Stimulated activated CD4-positive, alpha-beta T cell treated with anti-CD3 and anti-CD28 coated beads, Interleukin-4, amount 100 ng/mL, for 48 hours (primary cell): ENCODE measurements at places on chromosomes 11 and 22.

GRCh38 chr11:63939397-63939891 lies 642 bp downstream of the NAA40 start:
- DNase-seq, result no peak

- no peak for DNase-seq
Observed at GRCh38 chr22:47032091-47032943, 269.9 kb downstream of the TBC1D22A start.

DNA sequence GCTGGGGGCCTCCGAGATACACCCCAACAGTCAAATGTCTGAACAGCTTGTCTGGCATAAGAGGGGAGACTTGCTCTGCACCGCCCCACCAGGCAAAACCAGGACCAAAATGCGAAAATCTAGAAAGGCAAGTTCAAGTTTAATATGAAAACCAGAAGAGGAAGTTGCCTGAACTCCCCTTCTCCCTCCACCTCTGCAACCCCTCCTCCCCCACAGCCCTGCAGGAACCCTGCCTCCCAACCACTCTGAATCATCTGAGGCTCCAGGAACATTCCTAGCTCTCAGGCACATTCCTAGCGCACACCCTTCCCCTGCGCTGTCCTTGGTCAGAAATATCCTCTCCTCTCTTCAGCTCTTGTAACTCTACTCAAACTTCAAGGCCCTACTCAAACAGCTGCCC lies 36.7 kb downstream of the ISX start:
- no peak for DNase-seq

DNA sequence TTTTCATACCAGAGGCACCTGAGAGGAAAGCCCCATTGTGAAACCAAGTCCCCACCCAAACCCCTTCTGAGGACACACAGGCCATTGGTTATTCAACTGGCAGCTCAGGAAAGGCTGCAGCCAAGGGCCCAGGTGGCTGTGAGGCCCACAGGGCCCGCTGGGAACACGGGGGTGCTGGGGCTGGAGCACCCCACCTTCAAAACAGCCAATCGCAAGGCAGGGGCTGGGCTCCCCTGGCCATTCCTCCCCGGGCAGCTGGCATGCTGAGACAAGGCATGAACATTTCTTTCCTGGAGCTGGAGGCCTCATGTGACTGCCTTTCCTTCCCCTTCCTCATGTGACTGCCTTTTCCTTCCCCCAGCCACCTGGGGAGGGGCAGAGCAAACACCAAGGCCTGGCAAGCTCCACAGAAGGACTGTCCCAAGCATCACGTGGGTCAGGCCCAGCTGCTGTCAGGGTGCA lies 76.9 kb downstream of the PIWIL3 start:
- no peak for DNase-seq

GRCh38 chr11:1232021-1232882 lies 9.4 kb downstream of the MUC5B start:
- DNase-seq, result no peak

GRCh38 chr11:61115498-61116224 lies 13.4 kb downstream of the CD5 start:
- no peak for DNase-seq

DNA sequence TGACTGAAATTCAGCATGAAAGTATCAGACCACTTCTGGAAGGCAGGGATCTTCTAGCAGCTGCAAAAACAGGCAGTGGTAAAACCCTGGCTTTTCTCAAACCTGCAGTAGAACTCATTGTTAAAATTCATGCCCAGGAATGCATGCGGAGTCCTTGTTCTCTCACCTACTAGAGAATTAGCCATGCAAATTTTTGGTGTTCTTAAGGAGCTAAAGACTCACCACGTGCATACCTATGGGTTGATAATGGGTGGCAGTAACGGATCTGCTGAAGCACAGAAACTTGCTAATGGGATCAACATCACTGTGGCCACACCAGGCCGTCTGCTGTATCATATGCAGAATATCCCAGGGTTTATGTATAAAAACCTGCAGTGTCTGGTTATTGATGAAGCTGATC lies 19.1 kb downstream of the ZBTB44 start:
- no peak for DNase-seq

DNA sequence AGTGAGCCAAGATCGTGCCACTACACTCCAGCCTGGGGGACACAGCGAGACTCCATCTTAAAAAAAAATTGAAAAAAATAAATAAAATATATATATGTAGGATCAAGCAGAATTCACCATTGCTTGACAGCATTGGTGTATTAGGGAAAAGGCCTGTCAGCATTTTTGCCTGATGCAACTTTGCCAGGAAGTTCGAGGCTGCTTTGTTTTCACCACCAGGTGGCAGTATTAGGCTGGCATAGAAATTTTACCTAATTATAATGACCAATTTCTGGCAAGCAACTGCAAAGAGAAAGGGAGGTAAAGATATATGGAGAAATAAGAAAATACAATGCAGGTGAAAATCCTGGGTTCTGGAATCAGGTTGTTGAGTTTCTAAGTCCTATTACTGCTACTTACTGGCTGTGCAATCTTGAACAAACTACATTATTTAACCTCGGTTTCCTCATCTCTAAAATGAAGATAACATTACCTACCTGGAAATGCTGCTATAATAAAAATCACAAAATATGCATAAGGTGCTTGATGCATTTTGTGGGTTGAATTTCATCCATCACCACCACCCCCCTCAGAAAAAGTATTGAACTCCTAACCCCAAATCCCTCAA lies 24.7 kb downstream of the LAYN start:
- DNase-seq, result peak; percentile 45

- no peak for DNase-seq
Observed at GRCh38 chr11:70077411-70078094, 564 bp upstream of the ANO1 start.

DNA sequence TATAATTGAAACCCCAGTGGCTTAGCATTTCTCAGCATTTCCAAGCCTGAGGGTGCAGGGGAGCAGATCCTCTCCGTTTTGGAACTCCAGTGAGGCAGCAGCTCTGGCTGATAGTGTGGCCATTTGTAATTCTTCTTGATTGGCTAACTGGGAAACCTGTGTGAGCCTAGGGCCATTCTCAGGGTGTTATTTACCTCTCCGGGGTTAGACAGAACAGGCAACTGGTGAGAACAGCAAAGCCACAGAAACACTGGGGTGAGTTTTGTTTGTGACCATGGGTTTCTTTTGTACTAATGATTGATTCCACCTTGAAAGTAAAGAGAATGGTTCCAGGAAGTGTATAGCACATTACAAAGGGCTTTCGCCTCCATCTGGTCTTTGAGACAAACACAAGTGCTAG lies 2.4 kb upstream of the OR4X2 start:
- no peak for DNase-seq

DNA sequence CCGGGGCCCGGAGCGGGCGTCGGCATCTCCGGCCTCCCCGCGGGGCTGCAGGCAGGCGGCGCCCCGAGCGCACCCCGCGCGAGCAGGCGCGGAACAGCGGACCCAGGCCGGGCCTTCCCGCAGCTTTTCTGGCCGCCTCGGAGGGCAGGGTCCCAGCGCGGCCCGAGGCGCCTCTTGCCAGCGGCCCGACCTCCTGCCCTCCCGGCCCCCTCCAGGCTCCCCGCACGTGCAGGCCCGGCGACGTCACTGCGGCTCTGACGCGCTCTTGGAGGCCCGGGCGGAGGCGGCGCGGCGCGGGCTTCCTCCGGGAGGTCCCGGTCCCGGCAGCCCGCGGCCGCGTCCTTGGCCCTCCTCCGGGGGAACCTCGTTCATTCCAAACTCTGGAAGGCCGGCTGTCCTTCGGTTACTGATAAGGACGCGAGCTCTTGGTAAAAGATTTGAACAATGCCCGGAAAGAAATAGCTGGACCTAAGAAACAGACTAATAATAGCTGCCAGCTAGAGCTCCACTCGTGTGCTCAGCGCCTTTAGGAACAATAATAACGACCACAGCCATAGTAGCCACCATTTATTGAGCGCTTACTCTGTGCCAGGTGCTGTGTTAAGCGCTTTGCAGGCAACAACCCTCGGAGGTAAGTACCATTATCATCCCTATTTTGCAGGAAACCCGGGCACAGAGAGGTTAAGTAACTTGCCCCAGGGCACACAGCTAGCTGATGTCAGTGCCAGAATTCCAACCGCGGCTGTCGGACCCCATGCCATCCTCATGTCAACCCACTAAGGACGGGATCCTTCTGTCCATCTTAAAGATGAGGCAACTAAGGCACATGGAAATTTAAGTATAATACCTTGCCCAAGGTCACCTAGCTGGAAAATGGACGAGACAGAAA lies 39.1 kb upstream of the CREB3L1 start:
- peak; percentile 58 for DNase-seq

DNA sequence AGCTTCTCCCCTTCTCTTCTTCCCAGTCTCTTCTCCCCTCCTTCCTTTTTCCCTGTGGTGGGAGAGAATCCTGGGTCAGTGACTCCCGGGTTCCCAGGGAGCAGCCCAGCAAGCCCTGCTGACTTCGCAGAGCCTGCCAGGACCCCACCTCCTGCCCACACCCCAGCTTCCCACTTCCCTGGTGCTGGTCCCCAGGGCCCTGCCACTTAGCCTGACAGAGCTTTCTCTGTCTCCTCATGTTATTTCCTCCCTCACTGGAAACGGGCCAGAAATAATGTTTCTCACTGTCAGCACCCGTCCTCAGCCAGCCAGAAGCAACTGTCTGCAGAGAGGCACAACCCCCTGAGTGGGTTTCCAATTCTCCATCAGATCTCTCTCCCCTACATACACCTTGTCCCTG lies 27.1 kb downstream of the C11orf96 start:
- DNase-seq, result no peak

DNA sequence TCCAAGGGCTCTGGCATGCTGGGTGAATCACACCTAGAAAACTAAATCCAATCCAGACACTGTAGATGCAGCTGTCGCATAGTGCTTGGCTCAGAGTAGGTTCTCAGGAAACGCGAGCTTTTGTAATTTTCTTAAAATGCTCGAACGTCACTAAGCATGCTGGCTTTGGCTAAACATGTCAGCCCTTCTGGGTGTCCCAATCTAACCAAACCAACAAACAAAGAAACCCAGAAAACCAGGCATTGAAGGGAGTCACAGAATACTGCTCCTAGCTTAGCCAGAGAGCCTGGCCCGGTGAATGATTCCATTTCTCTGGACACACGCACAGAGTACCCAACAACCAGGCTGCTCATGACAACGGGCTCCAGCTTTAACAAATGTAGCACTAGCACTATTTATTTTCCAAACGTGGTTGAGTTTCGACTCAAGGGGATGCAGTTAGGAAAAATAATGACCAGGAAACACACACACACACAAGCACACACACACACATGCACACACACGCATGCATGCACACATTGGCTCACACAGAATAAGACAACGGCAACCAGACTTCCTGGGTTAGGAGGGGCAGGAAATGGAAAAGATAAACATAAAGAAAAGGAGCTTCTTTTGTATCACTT lies 492.6 kb downstream of the MIAT start:
- no peak for DNase-seq

- DNase-seq, result no peak
Observed at GRCh38 chr11:27699242-27699925, 871 bp downstream of the BDNF start.

- no peak for DNase-seq
Observed at GRCh38 chr11:128727320-128727719, 33.4 kb downstream of the FLI1 start.

DNA sequence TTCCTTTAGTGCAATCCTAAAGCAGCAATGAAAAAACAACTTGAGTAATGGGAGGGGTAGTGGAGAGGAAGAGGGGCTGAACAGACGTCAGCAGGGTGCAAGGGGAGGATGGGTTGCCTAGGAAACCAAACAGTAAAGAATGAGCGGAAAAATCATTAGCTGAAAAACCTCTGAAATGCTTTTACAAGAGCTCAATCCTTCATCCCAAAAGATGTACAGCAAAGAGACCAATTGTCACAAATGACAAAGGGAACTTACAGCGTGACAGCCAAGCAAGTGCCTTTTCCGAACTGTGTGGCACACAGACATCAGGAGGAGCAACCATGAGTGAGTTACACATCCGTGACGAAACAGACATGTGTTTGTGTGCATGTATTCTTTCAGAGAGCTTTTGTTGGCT lies 104.6 kb downstream of the SIK3 start:
- no peak for DNase-seq

DNA sequence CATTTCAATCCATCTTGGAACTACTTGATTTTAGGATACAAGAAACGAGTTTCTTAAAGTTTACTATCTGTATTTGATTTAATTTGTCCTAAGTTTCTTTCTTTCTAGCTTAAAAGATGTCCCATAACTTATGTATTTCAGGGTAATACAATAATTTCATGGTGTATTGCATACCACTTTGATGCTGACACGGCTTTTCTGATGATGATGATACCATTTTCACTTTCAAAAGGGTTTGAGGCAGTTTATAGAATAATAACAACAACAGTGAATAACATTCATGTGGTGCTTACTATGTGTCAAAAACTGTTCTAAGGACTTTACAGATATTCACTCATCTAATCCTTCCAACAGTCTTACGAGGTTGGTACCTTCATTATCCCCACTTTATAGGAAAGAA lies 33.2 kb upstream of the POU2AF1 start:
- no peak for DNase-seq

GRCh38 chr11:132728026-132728425 lies 804.3 kb downstream of the OPCML start:
- DNase-seq, result no peak

GRCh38 chr11:35419830-35420333 lies 524 bp upstream of the SLC1A2 start:
- DNase-seq, result no peak

- no peak for DNase-seq
Observed at GRCh38 chr22:49900441-49901230, 17.6 kb downstream of the ALG12 start.

DNA sequence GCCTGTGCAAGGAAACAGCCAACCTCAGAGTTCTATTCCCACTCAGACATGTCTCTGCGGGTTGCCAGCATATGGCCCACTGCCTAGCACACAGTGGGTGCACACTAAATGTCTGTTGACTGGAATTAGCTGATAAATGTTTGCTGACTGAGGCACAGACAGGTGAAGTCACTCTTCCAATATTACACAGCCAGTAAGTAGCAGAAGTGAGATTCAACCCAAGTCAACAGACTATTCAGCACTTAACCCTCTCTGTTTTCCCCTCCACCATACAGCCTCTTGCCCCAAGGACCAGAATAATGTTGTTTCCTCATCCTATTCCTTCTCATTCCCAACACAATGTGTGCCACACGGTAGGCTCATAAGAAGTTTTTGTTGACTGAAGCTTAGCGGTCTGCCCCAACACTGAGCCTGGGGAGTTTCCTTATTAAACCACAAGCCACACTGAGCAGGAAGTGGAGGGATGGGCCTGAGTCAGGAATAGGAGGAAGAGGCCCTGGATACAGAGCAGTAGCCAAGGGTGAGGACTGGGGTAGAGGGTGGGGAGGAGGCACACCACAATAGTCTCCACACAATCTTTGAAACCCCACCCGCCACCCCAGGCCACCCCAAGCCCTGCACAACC lies 15.7 kb upstream of the IL10RA start:
- DNase-seq, result no peak

DNA sequence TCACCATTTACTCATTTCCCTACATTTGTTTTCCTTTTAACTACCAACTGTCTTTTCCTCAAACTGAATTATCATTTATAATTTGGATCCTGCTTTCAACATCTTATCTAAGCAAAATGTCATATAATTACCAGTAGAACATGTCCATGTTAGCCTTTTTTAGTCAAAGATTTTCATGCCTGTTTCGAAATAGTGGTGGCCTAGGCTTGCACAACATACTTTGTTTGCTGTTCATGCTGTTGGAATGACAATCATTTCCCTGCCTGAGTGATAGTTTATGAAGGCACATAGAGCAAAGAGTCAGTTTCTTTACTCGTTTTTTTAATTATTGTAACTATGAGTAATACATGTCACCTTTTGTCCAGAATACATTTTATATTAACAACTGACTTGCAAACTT lies 144.3 kb upstream of the ANO3 start:
- no peak for DNase-seq

GRCh38 chr22:34294986-34295385 lies 374.7 kb upstream of the LARGE1 start:
- no peak for DNase-seq

GRCh38 chr22:44698531-44699421 lies 3.2 kb upstream of the PRR5 start:
- DNase-seq, result no peak
